Bronchial epithelial cell (primary cell): ENCODE measurements at places on chromosomes 3 and 15. TPM values are rescaled to one million over a fixed set of nuclear protein-coding genes. Genes with fewer than 3 reads are reported as not detected.

Gene CATSPER2
- 4.7 TPM in 2 replicates for total RNA-seq

Gene THRB
- 7.6 and 9.0 TPM in 2 replicates for total RNA-seq

Gene SERPINI2
- total RNA-seq, result not detected in 2 replicates

Gene TIGIT
- not detected in 2 replicates for total RNA-seq

Gene LRRIQ4
- not detected in 2 replicates for total RNA-seq

Gene CNTN6
- not detected in 2 replicates for total RNA-seq

Gene PP2D1
- not detected in 2 replicates for total RNA-seq

Gene MUC13
- total RNA-seq, result not detected in 2 replicates

Gene HGD
- under 0.01 and 0.38 TPM in 2 replicates for total RNA-seq

Gene CKMT1B
- total RNA-seq, result 19.0 and 43.7 TPM in 2 replicates

Gene GREM1
- 0.13 and 3.7 TPM in 2 replicates for total RNA-seq

Gene CLRN1
- total RNA-seq, result not detected in 2 replicates

Gene TNFSF10
- 15.5 and 24.6 TPM in 2 replicates for total RNA-seq

Gene TLR9
- total RNA-seq, result not detected in 2 replicates

Gene CTNNB1
- total RNA-seq, result 1,006 and 1,168 TPM in 2 replicates

Gene PLA1A
- total RNA-seq, result not detected in 2 replicates

Gene ZNF860
- 2.8 and 3.7 TPM in 2 replicates for total RNA-seq

Gene SNTN
- not detected in 2 replicates for total RNA-seq

Gene SPATA12
- total RNA-seq, result under 0.01 TPM in 1 of 2 replicates, not detected in the other

Gene CADM2
- total RNA-seq, result under 0.01 and 0.26 TPM in 2 replicates

Gene LTF
- total RNA-seq, result under 0.01 TPM in 1 of 2 replicates, not detected in the other

Gene KIF7
- total RNA-seq, result 1.3 and 2.1 TPM in 2 replicates

Gene BUB1B
- 0.79 and 0.90 TPM in 2 replicates for total RNA-seq

Gene SEMA3B
- total RNA-seq, result 2.3 and 7.1 TPM in 2 replicates

Gene EIF2A
- total RNA-seq, result 88.8 and 222 TPM in 2 replicates
